ENCODE measurements at places on chromosomes 2 and 18.

- DNase-seq: peak; percentile 90
These were observed 52.6 kb upstream of the RAB27B start for GRCh38 chr18:54775686-54776085.

DNA sequence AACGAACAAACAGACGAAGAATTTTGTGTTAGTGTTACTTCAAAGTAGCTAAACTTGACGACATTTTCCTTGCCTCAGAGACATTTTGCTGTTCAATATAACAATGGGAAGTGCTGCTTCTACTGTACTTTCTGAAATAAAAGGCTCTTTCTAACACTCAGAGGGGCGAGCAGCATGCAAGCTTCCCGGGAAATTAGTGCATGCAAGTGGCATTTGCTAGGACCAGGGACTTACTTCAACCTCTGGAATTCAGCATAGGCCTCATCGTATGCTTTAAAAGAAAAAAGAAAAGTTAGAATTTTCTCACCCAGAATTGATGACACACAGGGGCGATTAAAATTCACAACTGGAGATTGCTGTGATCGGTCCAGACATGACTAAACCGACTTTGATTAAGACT lies 62.5 kb upstream of the LPIN2 start:
- DNase-seq: no peak

DNA sequence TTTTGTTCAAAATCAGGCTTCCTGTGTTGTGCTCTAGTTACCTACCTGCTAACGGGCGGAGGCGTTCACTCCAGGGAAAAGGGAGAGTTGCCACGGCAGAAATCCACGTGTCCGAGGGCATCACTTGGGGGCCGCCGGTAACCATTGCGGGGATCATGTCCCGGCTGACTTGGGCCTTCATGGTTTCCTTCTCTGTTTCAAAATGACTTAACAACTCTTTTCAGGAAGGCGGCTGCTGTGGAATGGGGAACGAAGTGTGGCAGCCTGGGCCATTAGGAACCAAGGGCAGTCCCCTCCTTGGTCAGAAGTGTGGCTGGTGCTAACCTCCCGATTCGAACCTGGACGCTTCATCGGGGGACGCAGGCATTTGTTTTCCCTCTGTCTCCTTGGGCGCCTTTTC lies 56.8 kb downstream of the INPP5D start:
- no peak for DNase-seq

GRCh38 chr2:216363221-216363620 lies 9.1 kb downstream of the MARCHF4 start:
- DNase-seq: no peak

DNA sequence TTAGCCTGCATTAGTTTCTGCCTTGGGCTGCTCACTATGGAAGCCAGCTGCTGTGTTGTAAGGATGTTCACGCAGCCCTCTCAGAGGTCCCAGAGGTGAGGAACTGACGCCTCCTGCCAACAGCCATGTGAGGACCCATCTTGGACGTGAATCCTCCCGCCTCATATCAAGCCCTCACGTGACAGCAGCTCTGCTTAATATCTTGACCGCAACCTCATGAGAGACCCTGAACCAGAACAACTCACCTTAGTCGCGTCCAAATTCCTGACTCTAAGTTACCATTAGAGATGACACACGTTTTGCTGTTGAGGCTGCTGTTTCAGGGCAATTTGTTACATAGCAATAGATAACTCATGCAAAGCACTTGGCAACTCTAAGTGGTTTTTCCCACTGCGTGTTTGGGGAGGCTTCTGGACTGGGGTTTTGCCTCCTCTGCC lies 97.7 kb downstream of the TMEM17 start:
- no peak for DNase-seq

Measured in fibroblast of lung (primary cell).